ENCODE measurements at places on chromosomes 16 and 17. TPM values are rescaled to one million over a fixed set of nuclear protein-coding genes. Genes with fewer than 3 reads are reported as not detected.

SMTNL2 gene
- not detected for total RNA-seq

TMEM235 gene
- total RNA-seq, result not detected

SEZ6L2 gene
- 31.1 TPM for total RNA-seq

C17orf100 gene
- total RNA-seq, result 1.6 TPM

PITPNC1 gene
- total RNA-seq, result 8.7 TPM

CRYM gene
- not detected for total RNA-seq

MYADML2 gene
- not detected for total RNA-seq

CCL16 gene
- total RNA-seq, result not detected

MYH3 gene
- total RNA-seq, result not detected

SHCBP1 gene
- 6.7 TPM for total RNA-seq

DOC2B gene
- total RNA-seq, result not detected

CPHXL2 gene
- total RNA-seq, result not detected

SMIM36 gene
- total RNA-seq, result not detected

All from cardiac atrium fibroblast (primary cell).